ENCODE measurements at places on chromosomes 16 and 17.

- no peak for DNase-seq
Measured at GRCh38 chr17:61296058-61296457, 103.6 kb upstream of the TBX2 start.

GRCh38 chr17:68829211-68829610, 126.0 kb downstream of the ABCA8 start:
- no peak for DNase-seq

GRCh38 chr17:16968786-16969185, 3.1 kb downstream of the TNFRSF13B start:
- no peak for DNase-seq

DNA sequence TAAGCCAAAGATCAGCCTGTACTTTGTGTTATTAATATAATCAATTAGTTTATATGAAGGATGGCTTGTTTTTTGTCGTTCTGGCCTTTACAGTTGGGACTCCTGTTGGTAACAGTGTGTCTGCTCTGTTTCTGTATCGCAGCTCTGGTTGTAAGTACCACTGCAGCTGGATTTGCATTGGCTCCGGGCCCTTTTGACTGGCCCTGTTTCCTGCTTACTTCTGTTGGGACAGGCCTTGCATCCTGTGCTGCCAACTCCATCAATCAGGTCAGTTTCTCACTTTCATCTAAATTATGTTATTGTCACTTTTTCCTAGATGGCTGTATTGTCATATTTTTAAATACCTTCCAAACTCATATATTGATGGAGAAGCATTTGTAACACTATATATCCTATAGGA, 32.7 kb downstream of the COX10 start:
- no peak for DNase-seq

GRCh38 chr17:2195729-2196128, 107.9 kb downstream of the SMG6 start:
- peak; percentile 81 for DNase-seq

DNA sequence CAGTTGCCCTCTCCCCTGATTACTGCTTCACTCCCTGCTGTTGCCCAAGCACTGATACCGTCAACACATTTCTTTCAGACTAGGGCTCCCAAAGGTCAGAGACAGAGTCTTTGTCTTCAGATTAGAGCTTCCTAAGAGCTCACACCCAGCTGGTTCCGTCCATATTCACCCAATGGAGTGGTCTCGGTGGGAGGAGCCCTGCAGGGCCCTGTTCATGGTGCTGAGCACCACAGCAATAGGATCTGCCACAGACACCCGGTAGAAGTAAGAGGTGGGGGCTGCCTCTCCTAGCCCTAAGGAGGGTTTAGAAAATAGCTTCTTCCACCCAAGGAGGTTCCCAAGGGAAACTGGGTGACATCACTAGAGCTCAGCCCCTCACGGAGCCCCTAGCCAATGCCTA, 128.3 kb downstream of the CCDC144A start:
- no peak for DNase-seq

DNA sequence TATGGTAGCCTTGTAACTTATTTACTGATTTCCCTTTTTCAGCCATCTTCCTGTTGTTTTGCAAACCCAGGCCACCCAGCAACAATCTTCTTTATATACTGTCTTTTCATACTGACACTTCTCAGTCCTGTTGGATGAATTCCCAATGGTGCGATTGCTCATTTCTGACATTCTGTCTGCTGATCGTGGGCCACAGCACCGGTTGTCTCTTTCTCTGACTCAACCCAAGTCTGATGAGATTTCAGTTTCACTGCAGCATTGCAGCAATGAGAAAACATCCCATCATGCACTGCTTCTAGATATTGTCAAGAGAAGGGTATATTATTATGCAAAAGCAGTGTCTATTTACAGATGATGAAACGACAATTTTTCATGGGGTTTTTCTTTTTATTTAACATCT, 349.2 kb upstream of the HSBP1 start:
- peak; percentile 7 for DNase-seq

DNA sequence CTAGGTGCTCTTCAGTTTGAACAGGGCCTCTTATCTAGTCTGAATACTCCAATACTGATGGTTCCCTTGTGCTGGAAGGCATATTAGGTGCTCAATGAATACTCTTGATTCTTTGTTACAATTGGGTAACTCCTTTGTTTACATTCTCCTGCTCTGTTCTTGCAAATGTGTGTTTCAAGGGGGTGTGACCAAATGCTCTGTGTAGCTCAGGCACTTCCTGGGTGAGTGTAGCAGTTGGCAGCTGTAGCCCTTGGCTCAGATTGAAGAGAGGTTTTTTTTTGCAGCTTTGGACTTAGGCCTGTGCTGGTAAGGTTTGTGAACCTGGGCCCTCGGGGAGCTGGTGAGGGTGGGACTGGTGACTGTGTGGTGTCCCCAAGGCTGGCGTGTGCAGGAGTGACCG, 20.2 kb downstream of the TBCD start:
- no peak for DNase-seq

DNA sequence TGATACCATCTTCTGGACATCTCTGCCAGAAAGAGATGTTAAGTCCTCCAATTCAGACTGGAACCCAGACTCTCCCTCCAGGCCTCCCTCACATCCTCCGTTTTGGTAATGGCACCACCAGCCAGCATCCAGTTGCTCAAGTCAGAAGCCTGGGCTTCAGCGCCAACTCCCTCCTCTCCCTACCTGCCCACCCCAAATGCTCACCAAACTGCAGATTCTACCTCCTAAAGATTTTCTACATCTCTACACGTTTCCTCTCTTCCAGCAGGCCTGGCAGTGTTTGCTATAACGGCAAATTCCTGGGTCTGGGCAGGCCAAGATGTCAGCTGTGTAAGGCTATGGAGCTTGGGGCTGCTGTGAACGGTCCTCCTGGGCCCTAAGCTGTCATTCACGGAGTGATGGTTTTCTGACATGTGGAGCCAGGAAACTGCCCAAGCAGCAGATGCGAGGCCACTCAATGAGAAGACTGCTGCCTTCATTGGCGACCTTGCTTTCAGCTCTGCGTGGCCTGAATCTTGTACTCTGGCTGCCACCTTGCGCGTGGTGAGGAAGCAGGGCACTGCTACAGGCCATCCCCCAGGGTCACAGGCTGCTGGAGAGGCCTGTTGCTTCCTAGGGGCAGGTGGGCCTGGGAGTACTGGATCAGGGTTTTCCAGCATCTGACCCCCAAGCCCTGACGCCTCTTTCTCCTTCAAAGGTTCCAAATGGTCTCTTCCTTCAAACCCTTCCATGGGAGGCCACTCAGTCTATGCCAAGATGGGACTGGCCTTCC, 37.7 kb downstream of the TBX4 start:
- DNase-seq: no peak

DNA sequence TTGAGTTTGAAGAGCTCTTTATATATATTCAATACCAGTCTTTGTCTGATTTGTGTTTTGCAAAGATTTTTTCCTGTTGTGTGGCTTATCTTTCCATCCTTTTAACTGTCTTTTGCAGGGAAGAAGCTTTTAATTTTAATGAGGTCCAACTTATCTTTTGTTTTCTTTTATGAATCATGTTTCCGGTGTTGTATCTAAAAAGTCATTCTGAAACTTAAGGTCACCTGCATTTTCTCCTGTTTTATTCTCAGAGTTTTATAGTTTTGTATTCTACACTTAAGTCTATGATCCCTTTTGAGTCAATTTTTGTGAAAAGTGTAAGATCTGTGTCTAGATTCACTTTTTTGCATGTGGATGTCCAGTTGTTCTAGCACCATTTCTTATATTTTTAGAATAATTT, 24.6 kb upstream of the COX10 start:
- no peak for DNase-seq

DNA sequence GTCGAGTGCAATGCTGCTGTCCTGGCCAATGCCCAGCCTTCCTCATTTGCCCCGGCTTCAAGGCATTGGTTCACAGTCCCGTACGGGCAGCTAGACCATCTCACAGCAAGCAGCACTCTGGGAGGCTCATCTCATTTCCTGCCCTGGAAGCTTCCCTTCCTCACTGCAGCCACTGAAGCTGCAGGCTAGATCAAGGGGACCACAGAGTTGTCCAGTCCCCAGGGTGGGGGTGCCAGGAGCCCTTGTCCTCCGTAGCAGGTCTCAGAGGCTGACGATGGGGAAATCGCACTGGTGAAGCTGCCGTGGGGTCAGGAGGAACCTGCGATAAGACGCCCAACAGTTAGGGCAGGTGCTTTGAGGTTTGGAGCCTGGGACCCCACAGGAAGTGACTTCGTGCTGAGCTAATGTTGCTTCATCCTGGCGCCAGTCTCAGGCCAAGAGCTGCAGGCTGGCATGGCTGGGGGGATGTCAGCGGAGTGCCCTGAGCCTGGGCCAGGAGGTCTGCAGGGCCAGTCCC, at the start of gene SPNS3:
SPNS3 (plus strand) TSS at position 426 of the 517 bp plus-strand sequence; CDS start at position 454, 28 bp downstream.
- peak; percentile 42 for DNase-seq

GRCh38 chr16:88882358-88883030, 16.0 kb upstream of the PABPN1L start:
- DNase-seq: no peak

DNA sequence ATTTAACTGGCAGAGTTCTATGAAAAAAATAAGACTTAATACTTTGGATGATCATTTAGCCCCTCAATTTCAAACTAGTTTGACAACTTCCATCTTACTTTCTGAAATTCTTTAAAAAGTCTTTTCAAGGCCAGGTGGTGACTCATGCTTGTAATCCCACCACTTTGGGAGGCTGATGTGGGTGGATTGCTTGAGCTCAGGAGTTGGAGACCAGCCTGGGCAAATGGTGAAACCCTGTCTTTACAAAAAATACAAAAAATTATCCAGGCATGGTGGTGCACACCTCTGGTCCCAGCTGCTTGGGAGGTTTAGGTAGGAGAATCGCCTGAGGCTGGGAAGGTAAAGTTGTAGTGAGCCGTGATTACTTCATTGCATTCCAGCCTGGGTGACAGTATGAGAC, 154.4 kb downstream of the TANC2 start:
- no peak for DNase-seq

DNA sequence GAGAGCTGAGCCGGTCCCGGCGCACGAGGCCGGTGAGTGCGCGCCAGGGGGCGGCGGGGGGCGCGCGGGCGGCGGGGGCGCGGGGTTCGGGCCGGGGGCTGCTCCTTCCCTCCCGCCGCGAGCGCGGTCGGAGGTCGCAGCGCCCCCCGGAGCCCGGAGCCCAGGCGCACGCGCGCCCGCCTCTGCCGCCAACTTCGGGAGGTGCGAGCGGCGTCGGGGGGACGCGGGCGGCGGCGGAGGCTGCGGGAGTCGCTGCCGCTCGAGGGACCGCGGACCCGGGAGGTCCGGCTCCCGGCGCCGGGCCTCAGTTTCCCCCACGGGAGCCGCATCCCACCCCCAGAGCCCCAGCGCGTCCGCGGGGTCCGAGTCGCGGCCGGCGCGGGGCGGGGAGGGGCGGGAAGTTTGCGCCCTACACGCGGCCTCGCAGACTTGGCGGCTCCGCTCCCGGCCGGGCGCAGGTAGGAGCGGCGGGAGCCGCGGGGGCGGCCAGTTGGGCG, at the start of gene PRR35:
PRR35 (plus strand) TSS at position 191 of the 497 bp plus-strand sequence. CDS start 2,901 bp downstream, outside the sequence.
- no peak for DNase-seq

- DNase-seq: no peak
Measured at GRCh38 chr17:50764734-50765149, 2.6 kb downstream of the ANKRD40CL start.

- no peak for DNase-seq
Measured at GRCh38 chr16:73998707-73999106, 297.9 kb upstream of the PSMD7 start.

DNA sequence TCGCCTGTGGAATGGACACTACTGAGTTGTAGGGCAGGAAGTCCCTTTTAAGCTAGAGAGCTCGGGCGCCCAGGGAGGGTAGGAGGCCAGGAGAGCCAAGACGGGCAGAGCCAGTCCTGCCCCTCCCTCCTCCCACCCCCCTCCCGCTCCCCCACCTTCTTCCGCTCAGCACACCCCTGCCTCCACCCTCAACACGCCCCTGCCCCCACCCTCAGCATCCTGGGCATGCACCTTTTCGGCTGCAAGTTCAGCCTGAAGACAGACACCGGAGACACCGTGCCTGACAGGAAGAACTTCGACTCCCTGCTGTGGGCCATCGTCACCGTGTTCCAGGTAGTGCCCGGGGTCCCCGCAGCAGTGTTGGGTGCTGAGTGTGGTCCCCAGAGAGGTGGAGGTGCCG, 18.3 kb downstream of the TPSG1 start:
- no peak for DNase-seq

DNA sequence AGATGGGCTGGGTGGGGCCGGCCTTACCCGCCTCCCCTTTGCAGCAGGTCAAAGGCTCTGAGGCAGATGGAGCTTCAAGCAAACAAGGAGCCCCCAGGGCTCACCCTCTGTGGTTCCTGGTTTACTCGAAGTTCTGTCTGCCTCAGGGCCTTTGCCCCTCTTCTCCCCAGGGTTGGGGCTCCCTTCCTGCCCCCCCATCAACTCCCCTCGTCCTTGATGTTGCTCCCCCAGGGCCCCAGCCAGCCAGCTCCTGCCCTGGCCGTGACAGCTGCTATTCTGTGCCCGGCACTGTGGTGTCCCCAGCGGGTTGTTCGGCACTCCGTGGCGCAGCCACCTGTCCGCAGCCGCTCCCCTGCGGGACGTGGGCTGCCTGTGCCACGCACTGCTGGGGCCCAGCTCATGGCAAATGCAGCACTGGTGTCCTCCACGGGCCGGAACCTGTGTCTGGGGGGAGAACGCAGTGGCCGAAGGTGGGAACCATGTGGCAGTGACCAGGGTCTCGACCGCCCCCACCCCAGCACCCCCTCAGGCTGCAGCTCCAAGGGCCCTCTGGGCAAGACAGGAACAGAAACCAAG, 4.3 kb upstream of the METRN start:
- no peak for DNase-seq

DNA sequence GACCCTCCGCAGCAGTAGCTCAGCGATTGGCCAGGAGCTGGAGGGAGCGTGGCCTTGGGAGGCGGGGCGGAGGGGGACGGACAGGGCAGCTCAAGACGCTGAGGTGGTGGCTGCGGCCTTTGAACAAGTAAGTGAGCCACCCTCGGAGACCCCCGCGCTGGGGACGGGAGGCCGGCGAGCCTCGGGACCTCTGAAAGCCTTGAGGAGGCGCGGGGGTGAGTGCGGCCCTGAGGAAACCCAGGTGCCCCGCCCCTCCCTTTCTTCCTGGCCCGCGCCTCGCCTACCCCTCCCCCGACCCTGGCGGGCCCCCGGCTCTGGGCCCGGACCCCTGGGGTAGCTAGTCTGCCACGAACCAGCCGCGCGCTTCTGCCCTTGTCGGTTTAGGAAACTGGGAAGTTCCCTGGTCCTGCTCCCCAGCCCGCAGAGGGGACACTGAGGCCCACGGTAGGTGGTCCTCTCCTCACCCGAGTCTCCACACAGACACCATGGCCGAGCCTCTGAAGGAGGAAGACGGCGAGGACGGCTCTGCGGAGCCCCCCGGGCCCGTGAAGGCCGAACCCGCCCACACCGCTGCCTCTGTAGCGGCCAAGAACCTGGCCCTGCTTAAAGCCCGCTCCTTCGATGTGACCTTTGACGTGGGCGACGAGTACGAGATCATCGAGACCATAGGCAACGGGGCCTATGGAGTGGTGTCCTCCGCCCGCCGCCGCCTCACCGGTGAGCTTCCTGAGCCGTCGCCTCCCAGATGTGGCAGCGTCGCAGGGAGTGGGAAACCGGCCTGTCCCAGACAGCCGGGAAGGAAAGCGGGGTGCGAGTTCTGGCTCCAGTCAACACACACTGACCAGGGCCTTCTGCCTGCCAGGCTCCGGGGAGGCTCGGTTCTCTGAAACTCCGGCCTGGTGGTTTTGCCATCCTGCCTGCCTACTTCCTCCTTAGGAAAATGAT, at the start of gene MAPK7:
MAPK7 (plus strand) TSS at position 83 of the 945 bp plus-strand sequence; CDS start at position 486, 403 bp downstream.
- no peak for DNase-seq

GRCh38 chr16:11025120-11025531, 80.8 kb downstream of the CLEC16A start:
- DNase-seq: peak; percentile 43

- DNase-seq: no peak
Measured at GRCh38 chr17:58371300-58371950, 19.4 kb upstream of the SUPT4H1 start.
